Activated naive CD4-positive, alpha-beta T cell (primary cell): ENCODE measurements at places on chromosomes 5 and 9.

- DNase-seq, result no peak
These were observed 8.5 kb downstream of the EGFL7 start for GRCh38 chr9:136671254-136671614.

GRCh38 chr9:95719354-95719753 lies 156.1 kb upstream of the ERCC6L2 start:
- DNase-seq, result no peak

DNA sequence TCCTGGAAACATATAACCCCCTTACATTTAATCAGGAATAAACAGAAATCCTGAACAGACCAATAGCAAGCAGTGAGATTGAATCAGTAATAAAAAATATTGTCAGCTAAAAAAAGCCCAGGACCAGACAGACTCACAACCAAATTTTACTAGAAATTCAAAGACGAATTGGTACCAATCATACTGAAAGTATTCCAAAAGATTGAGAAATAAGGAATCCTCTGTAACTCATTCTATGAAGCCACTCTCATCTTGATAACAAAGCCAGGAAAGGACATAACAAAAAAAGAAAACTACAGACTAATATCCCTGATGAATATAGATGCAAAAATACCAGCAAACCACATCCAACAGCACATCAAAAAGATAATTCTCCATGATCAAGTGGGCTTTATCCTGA lies 714.0 kb downstream of the SEMA5A start:
- DNase-seq, result no peak

GRCh38 chr9:106376689-106377088 lies 486.3 kb upstream of the ZNF462 start:
- no peak for DNase-seq

DNA sequence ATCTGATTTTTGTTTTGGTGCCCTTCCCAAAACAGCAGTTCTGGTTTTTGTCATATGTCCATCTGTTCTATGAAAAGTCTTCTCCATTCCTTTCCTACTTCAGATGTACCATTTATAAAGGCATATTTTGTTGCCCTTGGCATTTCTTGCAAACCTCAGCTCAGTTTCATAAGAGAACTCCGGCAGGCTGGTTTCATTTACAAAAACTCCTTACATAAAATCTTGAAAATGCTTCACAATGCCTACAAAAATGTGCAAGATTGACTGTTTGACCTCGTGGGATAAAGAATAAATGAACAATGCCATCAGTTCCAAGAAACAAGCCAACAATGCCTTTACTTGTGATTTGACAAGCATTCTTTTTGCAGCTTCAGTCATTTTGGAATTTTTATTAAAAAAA lies 39.1 kb upstream of the CTNNAL1 start:
- DNase-seq, result no peak

DNA sequence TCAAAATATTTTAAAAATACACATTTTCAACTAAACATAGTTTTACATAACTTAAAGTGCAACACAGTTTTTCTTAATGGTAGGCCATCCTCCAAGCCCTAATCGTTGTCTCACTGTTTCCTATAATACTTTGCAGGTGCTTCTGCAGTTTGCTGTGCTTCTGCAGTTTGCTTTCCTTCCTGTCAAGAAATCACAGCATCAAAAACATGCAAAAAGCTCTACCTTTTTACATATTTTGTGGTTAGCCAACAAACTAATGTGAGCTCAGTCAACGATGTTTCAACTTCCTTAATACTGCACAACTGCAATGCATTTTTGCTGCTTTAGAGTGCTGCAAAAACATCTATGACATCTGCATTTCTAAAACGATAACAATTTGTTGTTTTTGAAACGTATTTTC lies 25.2 kb downstream of the EMB start:
- no peak for DNase-seq

DNA sequence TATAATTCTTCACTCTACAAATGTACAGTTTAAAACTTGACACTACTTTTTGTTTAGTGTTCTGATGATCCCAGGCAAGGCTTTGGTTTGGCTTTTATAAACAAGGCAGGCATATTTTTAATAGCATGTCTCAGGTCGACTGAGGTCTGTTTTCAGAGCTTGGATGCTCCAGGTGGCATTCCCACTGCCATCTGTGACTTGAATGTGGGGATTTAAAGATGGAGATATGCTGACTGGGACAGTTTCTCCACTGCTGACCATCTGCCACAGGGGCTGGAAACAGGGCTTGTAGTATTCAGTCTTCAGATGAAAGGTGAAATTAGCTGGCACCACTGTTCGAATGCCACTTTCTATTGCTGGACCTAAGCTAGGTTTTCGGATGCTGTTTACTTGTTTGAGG lies 1266.2 kb upstream of the CDH18 start:
- no peak for DNase-seq

DNA sequence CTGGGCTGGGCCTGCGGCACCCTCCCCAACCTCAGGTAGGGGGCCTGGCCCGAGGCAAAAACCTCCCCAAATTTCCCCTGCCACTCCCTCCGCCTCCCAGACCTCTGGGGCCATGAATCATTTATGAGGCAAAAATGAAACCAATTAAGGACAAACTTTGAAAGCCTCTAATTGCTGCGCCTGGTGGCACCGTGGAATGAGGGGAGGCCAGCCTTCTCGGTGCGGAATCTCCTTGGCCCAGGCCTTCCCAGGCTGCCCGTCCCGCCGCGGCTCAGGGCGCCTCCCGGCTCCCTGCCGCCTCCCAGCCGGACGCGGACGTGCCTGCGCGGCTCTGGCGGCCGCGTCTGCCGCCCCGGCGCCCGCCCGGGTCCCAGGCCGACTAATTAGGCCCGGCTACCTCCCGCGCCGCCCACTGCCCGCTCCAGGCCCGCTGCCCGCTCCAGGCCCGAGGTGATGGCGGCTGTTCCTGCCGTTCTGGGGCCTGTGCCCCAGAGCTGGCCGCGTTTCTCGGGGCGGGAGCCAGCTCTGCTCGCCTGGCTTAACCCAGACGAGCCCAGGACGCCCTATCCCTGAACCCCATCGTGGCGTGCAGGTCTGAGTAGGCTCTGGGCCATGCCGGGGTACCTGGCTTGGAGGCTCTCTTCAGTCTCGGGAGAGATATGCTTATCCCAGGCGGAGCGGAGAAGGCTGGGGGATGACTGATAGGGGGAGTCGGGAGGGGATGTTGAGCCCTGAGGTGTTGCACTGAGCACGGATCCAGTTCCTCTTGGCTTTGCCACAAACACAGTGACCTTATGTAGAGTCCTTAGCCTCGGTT lies 20.1 kb downstream of the CXXC5 start:
- DNase-seq, result no peak

DNA sequence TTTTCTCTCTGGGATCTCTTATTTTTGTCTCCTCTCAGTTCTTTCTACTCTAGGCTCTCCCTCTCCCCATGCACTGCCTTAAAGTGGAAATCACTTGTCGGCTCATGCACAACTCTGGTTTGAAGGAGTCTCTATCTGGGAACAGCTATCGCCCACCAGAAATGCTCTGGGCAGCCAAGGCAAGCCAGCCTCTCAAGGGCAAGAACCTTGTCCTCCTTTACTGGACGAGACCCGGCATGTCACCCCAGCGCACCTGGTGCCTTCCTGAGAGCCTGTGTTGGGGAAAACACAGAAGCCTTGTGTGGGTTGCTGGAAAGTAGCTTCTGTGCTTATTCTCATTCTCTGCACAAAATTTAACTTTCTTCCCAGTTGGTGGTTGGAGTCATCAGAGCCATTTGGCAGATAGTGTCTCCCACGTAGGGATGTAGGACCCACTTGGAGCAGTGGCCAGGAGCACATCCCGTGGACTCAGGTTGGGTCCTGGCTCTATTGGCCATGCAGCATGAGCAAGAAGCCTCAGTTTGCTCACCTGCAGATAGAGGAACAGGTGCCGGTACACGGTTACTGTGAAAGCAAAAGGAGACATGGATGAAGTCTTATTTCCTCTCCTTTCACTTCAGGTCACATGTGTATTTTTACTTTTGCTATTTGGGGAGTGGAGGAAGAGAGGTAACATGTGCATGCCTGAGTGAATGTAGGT lies 165.3 kb downstream of the IRX2 start:
- no peak for DNase-seq

- no peak for DNase-seq
These were observed 6.6 kb downstream of the PCBD2 start for GRCh38 chr5:134911285-134912206.

- no peak for DNase-seq
These were observed 813 bp downstream of the ERMP1 start for GRCh38 chr9:5832071-5832537.
